ENCODE measurements at places on chromosomes 3 and 15. TPM values are rescaled to one million over a fixed set of nuclear protein-coding genes. Genes with fewer than 3 reads are reported as not detected.

CPN2 gene
- not detected for total RNA-seq

MOBP gene
- total RNA-seq = not detected

CFAP92 gene
- not detected for total RNA-seq

ZNF385D gene
- total RNA-seq = 32.0 TPM

SOX14 gene
- total RNA-seq = not detected

UPK1B gene
- not detected for total RNA-seq

SKOR1 gene
- not detected for total RNA-seq

DNAJA4 gene
- total RNA-seq = 3.5 TPM

RLBP1 gene
- total RNA-seq = not detected

SPATA12 gene
- not detected for total RNA-seq

DNA sequence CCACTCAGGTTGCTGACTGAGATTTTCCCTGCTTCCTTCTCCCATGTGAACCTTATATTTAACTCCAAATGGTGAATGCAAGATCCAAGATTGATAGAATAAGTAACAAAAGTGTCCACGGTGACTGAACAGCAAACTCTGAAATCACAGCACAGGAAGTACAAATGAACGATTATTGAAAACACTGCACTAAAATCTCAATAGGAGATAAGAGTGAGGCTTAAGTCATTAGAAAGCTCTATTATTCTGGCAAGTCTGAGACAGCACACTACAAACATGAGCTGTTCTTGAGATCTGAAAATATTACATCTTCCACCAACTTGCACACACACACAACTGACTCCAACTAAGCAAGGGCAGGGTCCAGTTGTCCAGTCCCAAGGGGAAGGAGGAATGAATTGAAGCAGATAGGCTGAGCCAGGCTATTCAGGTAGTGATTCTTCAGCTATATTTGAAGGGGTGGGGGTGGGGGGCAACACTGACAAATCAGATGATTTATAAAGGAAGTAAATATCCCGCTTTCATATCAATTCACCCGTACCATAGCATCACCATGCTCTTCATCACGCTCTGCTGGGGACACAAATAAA lies 2.9 kb downstream of the ZNF385D start:
- no peaks in the 10 kb centered on the region for H3K27me3 ChIP-seq
- no peak for DNase-seq
- H3K27ac ChIP-seq = peak overlapping the region; percentile 78
- H3K36me3 ChIP-seq = no peaks in the 10 kb centered on the region

DNA sequence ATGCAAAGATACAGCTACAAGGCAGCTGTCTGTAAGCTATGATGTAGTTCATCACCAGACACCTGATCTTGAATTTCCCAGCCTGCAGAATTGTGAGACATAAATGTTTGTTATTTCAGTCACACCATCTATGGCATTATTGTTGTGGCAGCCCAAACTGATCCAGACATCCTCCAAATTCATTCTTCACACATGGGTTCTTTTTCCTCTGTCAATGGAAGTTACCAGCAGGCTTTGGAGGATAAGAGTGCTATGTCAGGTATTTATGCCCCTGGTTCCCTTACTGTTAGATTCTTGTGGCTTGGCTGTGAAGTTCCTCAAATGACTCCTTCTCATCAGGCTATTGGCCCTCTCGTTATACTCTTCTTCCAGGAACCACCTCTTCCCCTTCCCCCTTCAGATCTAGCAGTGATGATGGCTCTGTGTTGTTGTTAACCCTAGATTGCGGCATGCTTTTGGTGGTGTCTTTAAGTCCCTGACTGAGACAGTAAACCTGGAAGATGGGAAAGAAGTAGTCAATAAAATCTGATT lies 91.0 kb upstream of the CHMP2B start:
- no peak overlapping the region for H3K4me3 ChIP-seq
- DNase-seq = no peak
- no peaks in the 10 kb centered on the region for H3K4me1 ChIP-seq
- H3K27ac ChIP-seq = no peak overlapping the region

GRCh38 chr3:185724761-185725160 lies 100.1 kb downstream of the IGF2BP2 start:
- no peak for DNase-seq
- no peak overlapping the region for H3K27ac ChIP-seq
- no peaks in the 10 kb centered on the region for H3K36me3 ChIP-seq
- no peak overlapping the region for H3K4me3 ChIP-seq

DNA sequence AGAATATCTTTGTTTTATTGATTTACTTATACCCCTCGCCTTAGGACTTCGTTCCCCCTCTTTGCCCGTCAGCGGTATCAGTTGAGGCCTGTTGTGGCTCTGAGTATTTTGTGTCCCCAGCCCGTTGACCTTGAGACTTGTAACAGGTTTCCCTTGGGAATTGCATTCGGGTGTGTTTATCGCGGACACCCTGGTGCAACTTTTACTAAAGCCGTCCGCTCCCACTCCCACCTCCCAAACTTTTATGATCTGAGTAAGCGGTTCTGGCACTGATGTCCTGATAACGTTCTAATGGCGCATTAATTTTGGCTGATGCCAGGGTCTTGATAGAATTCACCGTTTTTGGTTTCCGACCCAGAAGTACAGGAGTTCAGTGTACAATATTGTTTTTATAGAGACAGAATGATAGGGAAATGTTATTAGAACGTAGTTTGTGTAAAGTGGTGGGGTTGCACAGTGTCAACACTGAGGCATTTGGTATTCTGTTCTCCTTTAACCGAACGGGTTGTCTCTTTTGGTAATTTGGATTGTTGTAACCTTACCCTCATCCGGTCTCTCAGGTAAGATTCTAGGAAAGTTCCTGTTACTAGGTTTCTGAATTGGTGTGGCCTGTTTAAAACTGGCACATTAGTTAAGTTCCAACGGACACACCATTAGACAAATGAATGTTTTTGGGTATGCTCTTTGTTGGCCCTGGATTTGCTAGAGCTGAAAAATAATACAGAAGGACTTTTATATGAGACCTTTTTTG lies 47.8 kb downstream of the OIP5 start:
- H3K27ac ChIP-seq = peak overlapping the region; percentile 69
- H3K27me3 ChIP-seq = no peaks in the 10 kb centered on the region
- no peak for DNase-seq
- H3K4me1 ChIP-seq = peaks cover 6% of the 10 kb centered on the region
- H3K4me3 ChIP-seq = peak overlapping the region; percentile 88

DNA sequence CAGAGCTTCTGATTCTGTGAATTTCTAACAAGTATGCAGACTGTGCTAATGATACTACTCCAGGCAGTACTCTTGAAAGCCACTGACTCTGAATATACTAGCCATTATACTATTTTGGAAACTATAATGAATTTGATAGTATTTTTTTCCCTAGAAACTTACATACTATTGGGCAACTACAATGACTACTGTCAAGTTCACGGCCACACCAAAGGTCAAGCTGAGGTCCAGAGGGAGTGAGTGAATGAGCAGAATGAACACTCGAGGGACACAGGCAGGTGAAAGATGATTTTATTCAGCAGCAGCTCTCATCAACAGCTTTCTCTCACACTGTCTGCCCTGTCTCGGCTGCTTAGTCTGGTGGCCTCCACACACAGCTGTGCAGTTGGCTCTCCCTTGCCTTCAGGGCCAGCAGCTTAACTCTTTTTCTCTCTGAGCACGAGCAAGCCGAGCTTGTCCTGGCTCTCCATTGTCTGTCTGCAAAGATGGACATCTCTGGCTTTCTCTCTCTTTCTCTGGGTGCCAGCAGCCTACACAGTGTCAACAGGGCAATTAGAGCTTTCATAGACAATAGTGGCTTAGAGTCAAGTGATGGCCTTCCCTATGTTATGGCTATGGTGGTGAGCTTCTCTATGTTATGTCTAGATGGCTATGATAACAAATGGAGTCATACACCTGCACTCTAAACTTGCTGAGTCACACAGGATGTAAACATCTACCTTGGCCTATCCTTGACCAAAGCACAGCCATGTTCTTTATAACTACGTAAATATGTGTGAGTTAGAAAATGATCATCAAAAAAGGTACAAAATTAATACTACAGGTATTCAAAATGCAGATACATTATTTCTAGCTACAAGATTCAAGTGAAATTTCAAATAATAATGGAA lies 362.4 kb downstream of the CGGBP1 start:
- H3K27ac ChIP-seq = no peak overlapping the region
- H3K4me1 ChIP-seq = no peaks in the 10 kb centered on the region
- no peaks in the 10 kb centered on the region for H3K27me3 ChIP-seq
- H3K36me3 ChIP-seq = no peaks in the 10 kb centered on the region
- DNase-seq = no peak

- peak overlapping the region; percentile 21 for H3K27ac ChIP-seq
- H3K36me3 ChIP-seq = no peaks in the 10 kb centered on the region
- no peak overlapping the region for H3K4me3 ChIP-seq
- H3K27me3 ChIP-seq = no peaks in the 10 kb centered on the region
- peak; percentile 64 for DNase-seq
Observed at GRCh38 chr3:133943639-133944141, 48.0 kb upstream of the RAB6B start.

DNA sequence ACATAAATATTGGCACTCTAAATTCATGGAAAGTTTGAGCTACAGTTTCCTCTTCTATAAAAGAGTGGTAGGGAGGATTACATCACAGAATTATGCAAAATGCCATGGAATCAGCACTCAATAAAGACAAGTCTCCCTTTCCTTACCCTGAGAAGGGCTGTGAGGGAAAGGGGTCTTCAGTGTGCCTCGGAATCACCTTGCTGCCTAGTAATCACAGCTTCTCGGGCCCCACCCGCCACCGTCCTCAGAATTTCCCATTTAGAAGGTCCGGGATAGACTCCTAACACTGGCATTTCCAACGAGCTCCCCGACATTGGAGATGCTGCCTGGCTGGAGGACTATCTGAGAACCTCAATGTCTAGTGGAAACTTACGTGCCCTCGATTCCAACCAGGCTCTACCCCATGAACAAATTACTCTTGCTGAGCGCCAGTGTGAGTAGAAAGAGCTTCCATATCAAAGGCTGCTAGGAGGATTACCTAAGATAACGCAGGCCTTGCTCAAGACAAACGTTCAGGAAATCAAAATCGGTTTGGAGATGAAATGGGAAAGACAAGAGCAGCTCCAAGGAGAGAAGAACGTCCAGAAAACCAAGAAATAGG lies 92.1 kb upstream of the CHD2 start:
- no peaks in the 10 kb centered on the region for H3K36me3 ChIP-seq
- H3K27me3 ChIP-seq = no peaks in the 10 kb centered on the region
- no peak for DNase-seq
- peaks cover 3% of the 10 kb centered on the region for H3K4me1 ChIP-seq
- peak overlapping the region; percentile 98 for H3K27ac ChIP-seq
- peak overlapping the region; percentile 72 for H3K4me3 ChIP-seq

DNA sequence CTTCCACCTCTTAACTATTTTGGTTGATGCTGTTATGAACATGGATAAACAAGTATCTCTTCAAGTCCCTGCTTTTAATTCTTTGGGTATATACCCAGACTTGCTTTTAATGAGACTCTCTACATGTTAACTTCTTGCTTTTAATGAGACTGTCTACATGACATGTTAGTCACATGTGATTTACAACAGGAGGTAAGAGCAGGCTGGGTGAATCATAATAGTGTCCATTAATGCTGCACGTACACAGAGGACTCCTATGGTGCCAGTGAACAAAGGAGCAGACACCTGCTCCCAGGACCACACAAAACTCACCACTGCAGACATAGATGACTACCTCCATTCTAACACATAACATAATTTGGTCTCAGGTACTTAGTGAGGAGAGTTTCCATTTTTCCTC lies 273.4 kb upstream of the NSMCE3 start:
- no peaks in the 10 kb centered on the region for H3K27me3 ChIP-seq
- DNase-seq = no peak
- no peaks in the 10 kb centered on the region for H3K4me1 ChIP-seq
- H3K4me3 ChIP-seq = no peak overlapping the region

GRCh38 chr3:85050821-85051220 lies 92.0 kb downstream of the CADM2 start:
- no peaks in the 10 kb centered on the region for H3K4me1 ChIP-seq
- H3K36me3 ChIP-seq = no peaks in the 10 kb centered on the region
- H3K4me3 ChIP-seq = no peak overlapping the region
- DNase-seq = no peak
- no peaks in the 10 kb centered on the region for H3K27me3 ChIP-seq

- H3K36me3 ChIP-seq = no peaks in the 10 kb centered on the region
- no peak overlapping the region for H3K4me3 ChIP-seq
- no peaks in the 10 kb centered on the region for H3K27me3 ChIP-seq
- no peak overlapping the region for H3K27ac ChIP-seq
- no peak for DNase-seq
Observed at GRCh38 chr3:65623362-65623761, 415.4 kb downstream of the MAGI1 start.

GRCh38 chr3:65979162-65979561 lies 59.6 kb downstream of the MAGI1 start:
- peak overlapping the region; percentile 68 for H3K27ac ChIP-seq
- H3K4me3 ChIP-seq = peak overlapping the region; percentile 19
- DNase-seq = peak; percentile 84
- no peaks in the 10 kb centered on the region for H3K27me3 ChIP-seq
- peaks cover 6% of the 10 kb centered on the region for H3K4me1 ChIP-seq

- H3K36me3 ChIP-seq = no peaks in the 10 kb centered on the region
- DNase-seq = no peak
- no peak overlapping the region for H3K27ac ChIP-seq
- H3K4me1 ChIP-seq = peaks cover 10% of the 10 kb centered on the region
- H3K27me3 ChIP-seq = peaks cover 4% of the 10 kb centered on the region
- H3K4me3 ChIP-seq = peak overlapping the region; percentile 18
Observed at GRCh38 chr15:62164014-62164395, 1.1 kb downstream of the C2CD4B start.

- DNase-seq = no peak
- no peak overlapping the region for H3K27ac ChIP-seq
Observed at GRCh38 chr3:24498391-24498790, 3.7 kb upstream of the THRB start.

DNA sequence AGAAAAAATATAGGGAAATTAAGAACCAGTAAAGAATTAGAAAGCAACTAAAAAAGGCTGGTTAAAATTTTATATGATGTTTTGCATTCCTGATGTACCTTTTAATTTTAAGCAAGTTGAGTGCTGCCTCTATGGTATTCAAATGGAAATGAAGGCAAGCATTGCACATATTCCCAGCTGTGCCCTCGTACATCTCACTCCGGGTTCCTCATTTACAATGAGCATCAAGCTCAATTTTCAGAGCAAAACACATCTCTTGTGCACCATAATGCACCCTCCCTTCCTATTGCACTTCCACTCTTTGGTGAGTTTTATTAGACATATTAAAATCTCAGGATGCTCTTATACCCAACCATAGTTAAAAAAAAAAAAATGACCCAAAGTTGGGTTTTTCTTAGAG lies 267.9 kb downstream of the CHST2 start:
- no peaks in the 10 kb centered on the region for H3K36me3 ChIP-seq
- H3K27ac ChIP-seq = no peak overlapping the region
- H3K4me3 ChIP-seq = no peak overlapping the region

- H3K4me1 ChIP-seq = no peaks in the 10 kb centered on the region
- no peak overlapping the region for H3K27ac ChIP-seq
- H3K27me3 ChIP-seq = no peaks in the 10 kb centered on the region
- no peak for DNase-seq
- no peak overlapping the region for H3K4me3 ChIP-seq
Observed at GRCh38 chr3:59877263-59878037, 827.6 kb upstream of the CFAP20DC start.
